ENCODE measurements at places on chromosomes 3 and 15.

DNA sequence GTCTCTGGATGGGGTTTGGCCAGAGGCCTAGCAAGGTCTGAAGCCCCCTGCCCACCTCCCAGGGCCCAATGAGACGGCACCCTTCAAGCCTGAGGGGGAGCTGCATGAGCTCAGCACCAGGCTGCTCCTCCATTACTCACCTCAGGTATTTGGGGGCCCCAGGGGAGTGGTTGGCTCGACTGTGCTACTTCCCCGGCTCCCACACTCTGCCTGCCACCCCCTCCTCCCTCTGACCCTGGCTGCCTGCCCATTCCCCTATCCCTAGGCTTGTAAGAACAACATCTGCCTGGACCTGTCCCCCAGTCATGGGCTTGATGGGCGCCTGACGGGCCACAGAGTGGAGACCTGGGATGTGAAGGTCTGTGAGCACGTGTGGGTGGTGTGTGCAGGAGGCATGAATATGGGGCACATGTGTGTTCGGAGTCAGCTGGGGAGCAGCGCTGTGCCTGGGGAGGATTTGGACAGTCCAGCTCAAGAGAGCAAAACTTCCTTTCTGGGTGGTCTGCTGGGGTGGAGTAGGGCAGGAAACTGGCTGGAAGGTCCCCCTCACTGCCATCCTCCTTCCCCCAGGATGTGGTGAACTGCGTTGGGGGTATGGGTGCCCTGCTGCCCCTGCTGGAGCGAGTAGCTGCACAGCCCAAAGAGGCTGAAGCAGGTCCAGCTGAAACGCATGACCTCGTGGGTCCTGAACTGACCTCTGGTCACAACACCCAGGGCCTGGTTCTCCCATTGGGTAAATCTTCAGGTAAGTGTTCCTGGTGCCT lies 17.4 kb downstream of the NBEAL2 start:
- DNase-seq, result no peak

DNA sequence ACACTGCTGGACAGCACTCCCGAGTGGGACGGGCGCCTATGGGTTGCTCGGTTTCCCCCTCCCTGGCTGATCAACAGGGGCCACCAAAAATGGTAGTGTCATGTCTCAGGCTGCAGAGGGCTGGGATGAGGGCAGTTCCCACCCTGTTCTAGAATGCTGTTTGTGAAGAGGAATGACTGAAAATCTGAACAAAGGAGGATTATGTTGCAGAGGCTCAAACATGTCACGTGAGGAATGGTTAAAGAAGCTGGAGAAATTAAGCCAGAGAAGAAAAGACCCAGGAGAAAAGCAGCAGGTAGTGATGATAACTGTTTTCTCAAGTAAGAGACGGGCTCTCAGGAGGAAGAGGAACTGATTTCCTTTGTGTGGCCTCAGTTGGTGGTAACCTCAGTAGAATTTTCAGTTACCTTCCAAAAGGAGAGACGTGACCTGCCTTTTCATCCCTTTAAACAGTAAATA lies 10.4 kb downstream of the SPG21 start:
- no peak for DNase-seq

GRCh38 chr3:179067839-179068238 lies 3.8 kb downstream of the ZMAT3 start:
- no peak for DNase-seq

DNA sequence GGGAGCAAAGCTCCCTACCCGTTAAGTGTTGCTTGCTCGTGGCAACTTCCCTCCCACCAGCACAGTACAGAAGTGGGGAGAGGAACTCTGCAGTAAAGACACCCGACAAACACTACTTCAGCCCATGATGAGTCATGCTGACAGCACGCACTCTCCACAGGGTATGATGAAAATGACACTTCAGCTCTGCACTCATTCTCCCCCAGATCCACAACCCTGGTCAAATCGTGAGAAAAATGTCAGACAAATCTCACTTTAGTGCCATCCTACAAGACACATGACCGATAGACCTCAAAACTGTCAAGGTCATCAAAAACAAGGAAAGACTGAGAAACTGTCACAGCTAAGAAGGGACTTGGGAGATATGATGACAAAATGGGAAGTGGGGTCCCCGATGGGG lies 278.9 kb downstream of the OCA2 start:
- DNase-seq, result no peak

DNA sequence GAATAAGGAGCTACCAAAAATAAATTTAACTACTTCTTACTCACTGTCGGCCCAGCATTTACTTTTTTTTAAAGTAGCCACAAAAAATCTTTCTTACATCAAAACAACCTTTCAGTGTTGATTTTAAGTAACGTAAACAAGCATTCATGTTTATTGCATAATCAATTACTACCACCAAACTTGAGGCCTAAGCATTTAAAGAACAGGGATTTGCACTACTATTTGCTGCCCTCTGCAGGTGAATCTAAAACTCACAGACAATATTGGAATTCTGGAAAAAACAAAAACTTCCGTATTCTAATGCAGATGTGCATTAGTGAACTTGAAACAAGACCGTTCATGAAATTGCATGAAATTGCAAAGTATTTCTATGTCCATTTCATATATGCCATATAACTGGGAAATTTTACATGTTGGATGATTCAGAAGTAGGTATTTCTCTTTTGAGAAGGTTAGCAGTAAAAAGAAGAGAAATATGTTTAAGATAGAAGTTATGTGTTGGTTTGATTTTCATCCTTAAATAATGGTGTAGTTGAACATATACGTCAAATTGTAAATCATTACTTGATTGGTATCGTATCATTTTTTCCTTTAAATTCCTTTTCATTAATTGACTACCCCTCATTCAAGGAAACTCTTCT lies 55.6 kb downstream of the CGGBP1 start:
- peak; percentile 13 for DNase-seq

DNA sequence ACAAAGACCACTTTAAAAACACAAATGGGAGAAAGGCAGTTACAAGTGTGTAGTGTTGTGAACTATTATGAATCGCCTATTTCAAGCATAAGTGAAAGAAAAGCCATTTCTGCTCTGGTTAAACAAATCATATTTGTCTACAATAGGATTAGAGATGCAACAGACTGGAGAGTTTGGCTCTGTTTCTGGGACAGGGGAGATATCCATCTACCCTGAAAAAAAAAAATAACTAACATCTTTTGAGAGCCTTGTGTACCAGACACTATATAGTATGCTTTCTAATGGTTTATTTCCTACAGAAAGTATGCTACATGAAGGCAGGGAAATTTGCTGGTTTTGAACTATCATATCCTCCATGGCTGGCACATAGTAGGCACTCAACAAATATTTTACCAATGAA lies 106.7 kb upstream of the FHIT start:
- no peak for DNase-seq

DNA sequence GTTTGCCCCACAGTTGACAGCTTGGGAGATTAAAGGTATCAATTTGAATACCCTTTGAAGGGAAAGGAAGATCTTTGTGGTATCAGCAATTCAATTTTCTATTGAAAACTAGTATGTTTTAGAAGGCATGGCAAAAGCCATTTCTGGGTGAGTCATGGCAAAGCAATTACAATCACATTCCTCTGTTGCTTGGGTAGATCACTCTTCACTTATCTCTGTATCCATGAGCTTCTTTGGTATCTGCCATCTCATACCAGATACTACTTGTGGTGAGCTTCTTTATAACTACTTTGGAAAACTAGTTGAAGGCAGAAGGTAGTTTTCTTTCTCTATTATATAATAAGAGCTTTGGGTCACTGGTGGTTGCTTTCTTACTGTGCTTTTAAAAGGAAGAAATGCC lies 28.3 kb upstream of the LSAMP start:
- DNase-seq, result peak; percentile 40

GRCh38 chr15:95394186-95395067 lies 936.1 kb upstream of the NR2F2 start:
- peak; percentile 9 for DNase-seq

GRCh38 chr3:138833899-138834595 lies 681 bp downstream of the PIK3CB start:
- DNase-seq, result no peak

DNA sequence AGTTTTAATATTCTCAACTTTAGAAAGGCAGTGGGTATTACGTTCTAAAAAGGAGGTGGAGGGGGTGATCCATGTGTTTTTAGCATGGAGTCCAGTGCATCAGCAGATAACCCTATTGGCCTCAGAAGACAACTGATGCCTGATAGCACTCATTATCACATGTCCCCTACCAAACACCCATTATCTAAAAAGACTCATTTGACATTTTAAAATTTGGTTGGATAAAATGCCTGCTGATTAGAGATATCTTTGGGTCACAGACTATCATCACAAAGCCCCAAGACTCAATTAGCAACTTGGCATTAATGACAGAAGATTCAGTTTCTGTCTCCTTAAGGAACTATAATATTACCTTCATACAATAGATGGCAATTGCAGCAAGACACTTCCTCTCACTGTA lies 589.3 kb downstream of the RBMS3 start:
- DNase-seq, result no peak

- no peak for DNase-seq
These were observed 139.1 kb upstream of the LRIG1 start for GRCh38 chr3:66639809-66640356.

GRCh38 chr15:99402014-99402729 lies 150.9 kb downstream of the LRRC28 start:
- DNase-seq, result no peak

DNA sequence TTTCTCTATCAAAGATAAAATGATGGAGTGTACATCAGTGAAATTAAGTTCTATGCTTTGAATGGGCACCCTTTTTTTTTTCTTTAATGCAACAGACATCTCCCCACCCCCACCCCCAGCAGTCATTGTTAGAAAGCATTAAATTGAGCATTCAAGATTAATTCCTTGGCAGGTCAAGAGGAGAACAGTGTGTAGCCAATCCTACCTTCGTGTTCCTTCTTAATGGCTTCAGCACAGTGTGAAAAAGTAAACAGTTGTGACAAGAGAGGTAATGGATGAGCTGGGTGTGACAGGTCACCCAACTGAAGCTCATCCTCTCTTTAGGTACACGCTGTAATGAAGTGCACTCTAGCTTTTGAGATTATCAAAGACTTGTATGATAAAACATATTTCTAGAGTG lies 198.5 kb upstream of the RARB start:
- DNase-seq, result no peak

DNA sequence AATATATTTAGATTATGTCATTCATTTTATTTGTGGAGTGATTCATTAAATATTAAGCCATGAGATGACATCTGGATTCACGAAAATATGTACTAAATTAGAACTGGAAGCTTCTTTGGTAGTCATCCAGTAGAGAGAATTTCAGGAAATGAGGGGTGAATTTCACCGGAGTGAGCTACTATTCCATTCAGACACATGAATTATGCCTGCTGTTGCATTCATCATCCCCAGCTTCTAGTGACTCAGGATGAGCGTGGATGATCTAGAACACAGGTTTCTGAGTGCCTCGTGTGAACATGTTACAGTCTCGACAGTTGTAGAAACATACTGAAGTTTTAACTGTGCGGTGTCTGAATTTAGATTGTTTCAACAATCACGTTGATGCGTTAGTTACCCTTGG lies 42.9 kb upstream of the GABRG3 start:
- DNase-seq, result no peak

- no peak for DNase-seq
These were observed 11.3 kb upstream of the TMOD3 start for GRCh38 chr15:51818150-51818549.

GRCh38 chr3:126396536-126396935 lies 1.8 kb downstream of the CFAP100 start:
- DNase-seq, result no peak

GRCh38 chr3:82824491-82824890 lies 1063.0 kb upstream of the GBE1 start:
- DNase-seq, result no peak

DNA sequence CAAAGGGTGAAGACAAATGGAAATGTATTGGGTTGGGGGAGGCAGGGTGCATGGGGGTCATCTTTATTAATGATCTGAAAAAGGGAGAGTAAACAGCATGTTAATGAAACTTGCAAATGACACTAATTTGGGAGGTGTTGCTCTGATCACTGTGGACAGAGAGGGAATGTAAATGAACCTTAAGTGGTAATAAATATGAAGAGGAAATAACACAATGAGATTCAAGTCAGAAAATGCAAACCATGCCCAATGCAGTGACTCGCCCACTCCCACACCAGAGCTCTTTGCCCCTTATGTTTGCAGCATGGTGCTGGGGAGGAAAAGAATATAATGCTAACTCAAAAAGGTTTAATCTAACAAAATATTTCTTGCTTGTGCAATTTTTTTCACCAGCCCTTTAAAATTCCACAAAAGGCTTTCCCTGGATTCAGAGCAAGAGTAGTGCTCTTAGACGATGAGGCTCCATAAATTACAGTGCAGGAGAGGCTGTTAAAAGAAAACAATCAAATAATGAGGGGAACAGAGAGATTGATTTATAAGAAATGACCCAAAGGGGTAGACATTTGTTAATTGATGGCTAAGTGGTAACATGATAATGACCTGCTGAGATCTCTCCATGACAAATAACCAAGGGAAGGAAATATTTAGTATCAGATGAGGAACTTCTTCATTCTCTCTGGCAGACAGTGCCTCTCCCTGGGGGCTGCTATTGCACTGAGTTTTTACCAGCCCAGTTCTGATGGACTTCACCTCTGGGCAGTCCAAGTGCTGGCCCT lies 210.0 kb upstream of the PPP2R3A start:
- DNase-seq, result no peak

DNA sequence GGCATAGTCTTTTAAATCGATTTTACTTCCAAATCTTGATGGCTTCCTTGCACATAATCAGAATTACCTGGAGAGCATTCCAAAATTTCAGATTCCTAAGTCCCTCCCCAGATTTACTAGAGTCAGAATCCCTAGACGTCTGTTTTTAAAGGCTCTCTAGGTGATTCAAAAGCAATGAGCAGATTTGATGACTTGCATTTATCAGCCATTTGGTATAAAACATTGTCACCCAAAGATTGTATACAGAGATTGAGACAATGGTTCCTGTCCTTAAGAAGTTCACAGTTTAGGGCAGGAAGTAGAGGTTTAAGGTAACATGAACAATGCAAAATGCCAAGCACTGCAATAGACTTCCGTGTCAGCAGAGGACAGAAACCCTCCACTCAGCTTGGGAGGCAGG lies 2.6 kb upstream of the PYGO1 start:
- DNase-seq, result no peak

GRCh38 chr15:70752193-70752635 lies 11.1 kb downstream of the UACA start:
- DNase-seq, result no peak

GRCh38 chr15:68318931-68319909 lies 41.7 kb downstream of the FEM1B start:
- no peak for DNase-seq

DNA sequence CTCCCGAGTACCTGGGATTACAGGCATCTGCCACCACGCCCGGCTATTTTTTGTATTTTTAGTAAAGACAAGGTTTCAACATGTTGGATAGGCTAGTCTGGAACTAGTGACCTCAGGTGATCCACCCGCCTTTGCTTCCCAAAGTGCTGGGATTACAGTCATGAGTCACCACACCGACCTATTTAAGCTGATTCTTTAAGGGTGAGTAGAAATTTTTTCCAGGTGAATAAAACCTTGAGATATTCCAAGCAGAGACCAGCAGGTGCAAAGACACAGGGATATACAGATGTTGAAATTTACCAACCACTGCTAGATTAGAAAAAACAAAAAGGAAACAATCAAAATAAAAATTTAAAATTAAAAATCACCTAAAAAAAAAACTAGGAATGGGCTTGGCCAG lies 74.4 kb upstream of the CHRNB4 start:
- peak; percentile 34 for DNase-seq

- peak; percentile 49 for DNase-seq
These were observed 59.1 kb downstream of the TRIM42 start for GRCh38 chr3:140736863-140737460.

GRCh38 chr15:92471288-92471687 lies 77.6 kb downstream of the ST8SIA2 start:
- no peak for DNase-seq

- peak; percentile 44 for DNase-seq
These were observed 48.7 kb downstream of the NMNAT3 start for GRCh38 chr3:139629033-139629432.

Measured in Daoy (cell line).